ENCODE measurements at places on chromosomes 3 and 15.

GRCh38 chr15:76339305-76340197 is 3.0 kb downstream of the ISL2 start:
- no peak for DNase-seq

- DNase-seq: no peak
These were observed 19.2 kb downstream of the SLC15A2 start for GRCh38 chr3:121913305-121913990.

DNA sequence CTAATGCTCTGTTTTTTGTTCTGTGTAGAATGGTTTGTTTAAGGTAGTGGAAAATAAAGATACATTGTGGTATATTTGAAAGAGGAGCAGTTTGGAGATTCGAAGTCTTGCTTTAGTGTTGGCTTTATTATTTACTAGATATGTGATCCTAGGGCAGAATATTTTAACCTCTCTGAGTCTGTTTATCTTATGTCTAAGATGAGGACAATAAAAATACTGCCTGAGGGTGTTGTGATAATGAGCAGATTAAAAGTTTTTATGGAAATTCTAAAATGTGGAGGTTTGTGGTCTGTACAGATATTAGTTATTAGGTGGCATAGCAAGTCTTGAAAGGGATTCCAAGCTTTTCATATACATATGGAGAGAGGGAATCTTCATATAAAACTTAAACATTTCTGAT is 15.0 kb downstream of the TCF12 start:
- DNase-seq: no peak

DNA sequence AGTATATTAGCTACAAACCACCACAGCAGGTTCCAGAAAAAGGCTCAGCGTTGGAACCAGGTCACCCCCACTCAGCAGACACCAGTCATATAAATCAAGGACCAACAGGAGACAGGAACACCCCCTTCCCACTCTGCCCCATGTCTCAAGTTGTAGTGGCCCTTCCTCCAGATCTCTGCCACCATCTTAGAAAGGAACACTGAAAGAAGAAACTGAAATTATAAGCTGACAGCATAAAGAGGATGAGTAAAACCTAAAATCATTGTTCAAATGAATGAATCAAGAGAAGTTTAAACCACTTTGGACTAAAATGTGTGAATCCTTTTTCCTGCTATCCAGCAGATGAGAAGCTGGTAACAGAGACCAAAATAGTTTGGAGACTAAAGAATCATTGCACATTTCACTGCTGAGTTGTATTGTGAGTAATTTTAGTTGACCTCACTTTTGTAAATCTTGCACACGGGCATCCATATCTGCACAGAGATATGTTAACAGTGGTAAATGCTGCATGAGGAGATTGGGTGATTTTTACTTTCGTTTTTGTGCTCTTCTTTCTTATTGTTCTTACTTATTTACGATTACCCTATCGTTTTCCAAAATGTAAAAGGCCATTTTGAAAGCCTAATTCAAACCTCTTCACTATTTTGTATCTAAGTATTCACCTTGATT is 19.8 kb downstream of the CCR3 start:
- DNase-seq: no peak

- no peak for DNase-seq
These were observed 457.3 kb upstream of the KCNMB2 start for GRCh38 chr3:178078953-178079352.

Measured in NCI-H2029 (cell line).